ELF-1 (cell line): ENCODE measurements at places on chromosomes 2 and 18.

DNA sequence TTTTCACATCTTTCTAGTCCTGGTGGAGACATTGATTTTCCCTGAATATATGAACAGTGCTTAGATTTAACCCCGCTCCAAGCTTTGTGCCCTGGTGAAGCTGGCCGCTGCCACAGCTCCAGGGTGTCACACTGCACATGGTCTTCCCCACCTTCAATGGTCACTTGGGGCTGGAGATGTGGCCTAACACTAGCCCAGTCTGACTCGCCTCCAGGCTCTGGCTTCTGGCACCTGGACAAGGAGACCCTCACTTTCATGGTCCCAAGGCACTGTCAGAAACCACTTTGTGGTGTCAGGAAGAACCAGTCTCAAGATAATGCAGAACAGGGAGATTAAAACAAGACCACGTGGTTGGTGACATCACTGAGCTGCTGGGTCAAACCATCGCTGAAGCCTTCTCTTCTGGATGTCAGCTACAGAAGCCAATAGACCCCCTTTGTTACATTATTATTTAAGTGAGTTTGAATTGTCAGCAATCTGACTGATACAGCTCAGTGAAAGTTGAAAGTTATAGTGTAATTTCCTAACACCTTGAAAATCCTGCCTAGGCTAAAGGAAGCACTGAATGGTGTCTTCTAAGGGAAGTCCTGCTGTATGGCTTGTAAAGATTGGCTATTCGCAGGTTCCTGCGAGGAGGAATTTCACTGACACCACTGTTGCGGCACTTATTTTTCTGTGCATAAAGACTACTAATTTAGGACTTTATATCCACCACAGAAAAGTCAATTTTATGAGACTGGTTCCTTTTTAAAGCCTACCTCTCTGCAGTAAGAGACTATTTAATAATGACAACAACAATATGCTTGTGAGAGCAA is 55.0 kb upstream of the CTDP1 start:
- no peak for DNase-seq

- DNase-seq = no peak
Observed at GRCh38 chr2:207412787-207413310, 116.9 kb upstream of the CREB1 start.

DNA sequence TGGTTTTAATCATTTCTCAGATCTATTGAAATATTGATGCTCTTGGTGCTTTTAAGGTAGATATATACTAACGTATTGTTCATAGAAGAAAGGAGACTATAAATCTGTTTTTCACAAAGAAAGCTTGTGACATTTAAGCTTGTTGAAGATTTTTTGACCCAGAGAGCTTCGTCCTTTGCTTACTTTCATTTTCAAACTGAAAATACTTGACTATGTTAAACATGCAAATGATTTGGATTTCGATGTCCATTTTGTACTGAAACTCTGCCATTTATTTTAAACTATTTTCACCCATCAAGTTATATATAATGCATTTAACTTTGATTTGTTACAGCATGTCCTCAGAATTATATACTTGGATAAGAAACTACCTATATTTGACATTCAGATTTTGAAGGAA is 85.2 kb downstream of the SLC4A10 start:
- DNase-seq = no peak

GRCh38 chr2:134183679-134184078 is 70.2 kb upstream of the MGAT5 start:
- no peak for DNase-seq

- no peak for DNase-seq
Observed at GRCh38 chr2:239856620-239857285, 168.4 kb downstream of the NDUFA10 start.

GRCh38 chr2:12196495-12196894 is 450.1 kb downstream of the LPIN1 start:
- DNase-seq = no peak

DNA sequence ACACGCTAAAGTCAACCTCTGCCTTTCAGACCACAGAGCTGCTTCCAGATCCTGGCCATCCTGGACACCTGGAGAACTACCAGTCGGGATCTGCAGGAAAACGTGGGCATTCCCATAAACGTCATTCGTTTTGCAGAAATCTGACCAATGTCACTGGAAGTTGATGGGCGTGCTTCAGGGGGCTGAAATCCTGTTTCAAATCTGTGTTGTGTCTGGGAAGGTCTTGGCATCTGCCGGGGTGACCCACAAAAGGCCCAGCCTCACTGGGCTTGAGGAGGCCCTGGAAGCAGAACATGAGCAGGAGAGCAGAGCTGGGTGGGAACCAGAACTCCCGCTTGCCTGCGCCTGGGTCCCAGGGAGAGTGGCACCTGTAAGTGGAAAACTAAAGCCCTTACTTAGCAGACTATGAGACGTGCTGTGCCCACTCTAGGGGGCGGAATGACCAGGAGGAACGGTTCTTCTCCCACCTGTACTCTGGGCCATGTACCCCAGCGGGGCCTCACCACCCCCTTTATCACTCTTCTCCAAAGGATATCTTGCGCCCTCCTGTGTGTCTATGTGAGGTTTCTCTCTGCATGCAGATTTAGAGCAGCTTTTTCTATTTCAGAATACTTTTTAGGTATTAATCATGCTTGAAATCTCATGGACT is 200.9 kb downstream of the FAM210A start:
- no peak for DNase-seq

DNA sequence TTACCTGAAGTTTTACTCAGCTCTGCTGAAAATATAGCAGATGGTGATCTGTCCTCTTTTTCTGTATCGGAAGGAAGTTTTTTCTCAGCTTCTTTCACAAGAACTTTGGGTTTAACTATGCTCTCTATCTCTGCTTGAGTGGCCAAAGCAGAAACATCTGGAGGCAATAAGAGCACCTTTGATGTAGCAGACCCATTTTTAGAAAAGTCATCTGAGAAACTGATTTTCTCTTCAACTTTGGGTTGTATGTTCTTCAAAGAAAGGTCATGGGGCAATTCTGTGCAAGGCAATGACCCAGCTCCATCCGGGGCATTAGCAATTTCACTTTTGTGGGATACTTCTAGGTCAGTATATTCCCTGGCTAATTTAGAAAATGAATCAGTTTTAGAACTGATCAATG is 25.2 kb downstream of the RTN4 start:
- no peak for DNase-seq

DNA sequence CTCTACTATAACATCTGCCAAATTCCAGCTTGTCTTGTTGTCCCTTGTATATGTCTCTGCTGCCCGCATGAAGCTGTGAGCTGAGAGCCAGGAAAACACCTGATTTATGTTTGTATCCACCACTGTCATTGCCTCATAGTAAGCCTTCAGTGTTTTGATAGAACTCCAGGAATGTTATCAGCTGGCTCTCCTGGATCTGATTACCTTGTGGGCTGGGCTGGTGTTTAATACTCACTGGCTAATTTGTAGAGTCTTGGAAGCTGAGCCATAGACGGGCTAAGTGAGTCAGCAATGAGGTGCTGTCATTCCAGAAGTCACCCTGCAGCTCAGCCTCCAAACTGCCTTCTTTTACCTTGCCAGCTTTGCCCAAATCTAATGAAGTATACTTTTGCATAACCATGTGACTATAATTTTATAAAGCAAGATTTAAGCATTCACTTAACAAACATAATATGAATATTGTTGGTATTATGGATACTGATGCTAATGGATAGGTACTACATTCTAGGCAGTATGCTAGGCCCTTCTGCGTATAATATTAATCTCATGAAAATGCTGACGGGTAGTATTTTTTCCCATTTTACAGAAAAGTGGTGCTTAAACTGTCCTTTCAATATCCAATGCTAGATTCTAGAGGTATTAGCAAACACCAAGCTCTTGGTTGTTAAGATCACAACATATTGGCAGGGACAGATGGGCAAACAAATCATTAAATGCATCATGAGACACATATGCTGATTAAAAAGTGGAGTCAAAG is 62.7 kb upstream of the GATA6 start:
- DNase-seq = peak; percentile 49

DNA sequence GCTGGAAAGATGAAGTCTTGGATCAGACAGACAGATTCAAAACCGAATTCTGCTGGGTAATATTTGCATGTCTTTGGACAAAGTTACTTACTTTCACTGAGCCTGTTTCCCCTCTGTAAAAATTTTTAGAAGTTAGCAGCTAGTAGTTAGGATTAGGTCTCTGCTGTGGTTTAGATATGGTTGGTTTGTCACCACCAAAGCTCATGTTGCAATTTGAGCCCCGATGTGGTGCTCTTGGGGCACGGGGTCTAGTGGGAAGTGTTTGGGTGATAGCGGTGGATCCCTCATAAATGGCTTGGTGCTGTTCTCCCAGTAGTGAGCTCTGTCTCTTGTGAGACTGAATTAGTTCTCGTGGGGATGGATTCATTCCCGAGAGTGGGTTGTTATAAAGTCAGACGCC is 38.9 kb upstream of the PNO1 start:
- no peak for DNase-seq

GRCh38 chr2:207748993-207749392 is 20.7 kb downstream of the FZD5 start:
- no peak for DNase-seq

DNA sequence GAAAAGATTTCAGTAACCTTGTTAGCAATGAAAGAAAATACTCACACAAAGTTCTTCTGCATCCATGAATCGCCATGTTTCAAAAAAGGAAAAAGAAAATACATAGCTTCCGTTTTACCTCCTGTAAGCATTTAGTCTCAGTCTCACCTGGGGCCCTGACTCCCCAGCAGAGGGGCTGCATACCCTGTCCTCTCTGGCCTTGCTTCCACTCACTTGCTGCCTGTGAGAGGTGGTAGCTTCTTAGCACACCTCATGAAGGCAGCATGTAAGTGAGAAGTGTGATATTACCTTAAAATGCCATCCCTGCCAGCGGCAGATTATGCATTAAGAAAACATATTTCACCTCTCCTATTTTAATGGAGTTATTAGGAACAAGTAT is 49.3 kb upstream of the ZNF385B start:
- no peak for DNase-seq

- no peak for DNase-seq
Observed at GRCh38 chr2:16137080-16137755, 196.9 kb downstream of the MYCN start.

- peak; percentile 19 for DNase-seq
Observed at GRCh38 chr2:212677466-212677865, 138.9 kb upstream of the ERBB4 start.

- no peak for DNase-seq
Observed at GRCh38 chr18:8709248-8710059, 4.1 kb downstream of the MTCL1 start.

GRCh38 chr2:222673883-222674282 is 2.4 kb downstream of the MOGAT1 start:
- DNase-seq = no peak

- no peak for DNase-seq
Observed at GRCh38 chr2:142803158-142803557, 74.3 kb upstream of the KYNU start.

GRCh38 chr18:13403786-13404549 is 185.4 kb downstream of the LDLRAD4 start:
- no peak for DNase-seq

- no peak for DNase-seq
Observed at GRCh38 chr2:216069028-216069427, 12.6 kb downstream of the PECR start.

DNA sequence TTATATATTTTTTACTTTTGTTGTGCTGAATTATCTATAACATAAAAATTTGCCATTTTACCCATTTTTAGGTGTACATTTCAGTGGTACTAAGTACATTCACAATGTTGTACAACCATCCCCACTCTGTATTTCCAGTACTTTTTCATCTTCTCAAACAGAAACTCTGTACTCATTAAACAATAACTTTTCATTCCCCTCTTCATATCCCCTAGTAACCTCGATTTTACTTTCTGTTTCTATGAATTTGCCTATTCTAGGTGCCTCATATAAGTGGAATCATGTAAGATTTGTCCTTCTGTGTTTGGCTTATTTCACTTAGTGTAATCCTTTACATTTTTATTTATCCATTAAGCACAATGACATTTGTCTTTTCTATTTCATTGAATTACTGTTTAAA is 51.3 kb downstream of the GTF2A1L start:
- DNase-seq = no peak

GRCh38 chr2:58514252-58514651 is 273.1 kb upstream of the FANCL start:
- DNase-seq = no peak

DNA sequence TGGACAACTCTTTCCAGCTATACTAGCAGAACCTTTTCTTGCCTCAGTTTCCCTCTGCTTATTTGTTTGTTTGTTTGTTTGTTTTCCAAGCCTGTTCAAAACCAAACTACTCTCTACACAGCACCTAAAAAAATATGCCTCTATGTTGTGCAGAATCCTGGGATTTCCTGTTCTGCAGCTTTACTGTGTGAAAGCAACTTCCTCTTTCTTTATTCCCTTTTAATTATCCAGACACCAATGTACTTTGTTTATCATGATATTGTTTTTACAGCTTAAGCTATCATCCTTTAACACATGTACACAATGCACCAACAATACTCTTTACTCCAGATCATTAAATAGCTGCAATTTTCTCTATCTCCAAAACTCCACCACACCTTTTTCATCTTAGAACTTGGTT is 259.5 kb downstream of the EPHA4 start:
- DNase-seq = no peak

DNA sequence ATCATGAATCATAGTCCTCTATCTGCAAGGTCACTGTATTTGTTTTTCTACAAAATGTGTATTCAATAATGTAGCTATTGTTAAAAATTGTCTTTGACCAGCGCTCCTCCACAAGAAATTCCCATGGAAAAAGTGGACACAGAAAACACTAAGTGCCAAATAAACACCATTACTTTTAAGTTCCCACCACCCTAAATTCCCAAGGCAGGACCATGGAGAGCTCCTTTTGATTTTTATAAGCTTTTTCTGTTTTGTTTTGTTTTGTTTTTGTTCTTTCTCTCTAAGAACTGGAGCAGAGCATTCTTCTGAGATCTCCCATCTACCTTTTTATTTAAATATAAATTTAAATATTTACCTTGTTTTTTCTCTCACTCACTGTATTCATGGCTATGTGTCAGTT is 44.5 kb downstream of the LRATD1 start:
- no peak for DNase-seq

DNA sequence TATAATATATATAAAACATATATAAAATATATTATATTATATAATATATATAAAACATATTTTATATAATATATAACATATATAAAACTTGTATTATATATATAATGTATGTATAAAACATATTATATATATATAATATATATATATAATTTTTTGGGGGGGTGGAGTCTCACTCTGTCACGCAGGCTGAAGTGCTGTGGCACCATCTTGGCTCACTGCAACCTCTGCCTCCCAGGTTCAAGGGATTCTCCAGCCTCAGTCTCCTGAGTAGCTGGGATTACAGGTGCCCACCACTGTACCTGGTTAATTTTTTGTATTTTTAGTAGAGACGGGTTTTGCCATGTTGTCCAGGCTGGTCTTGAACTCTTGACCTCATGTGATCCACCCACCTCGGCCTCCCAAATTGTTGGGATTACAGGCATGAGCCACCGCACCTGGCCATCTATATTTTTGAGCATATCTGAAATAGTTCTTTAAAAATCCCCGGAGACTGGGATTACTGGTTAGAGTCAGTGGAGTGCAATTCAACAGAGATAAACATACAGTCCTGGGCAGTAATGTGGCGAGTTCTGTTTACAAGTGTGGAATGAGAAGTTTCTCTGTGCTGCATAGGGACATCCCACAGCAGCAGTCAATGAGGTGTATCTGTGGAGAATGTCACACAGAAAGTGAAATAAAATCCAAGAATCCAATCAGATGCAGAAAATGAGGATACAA is 208.4 kb downstream of the MYCN start:
- peak; percentile 1 for DNase-seq
